ENCODE measurements at places on chromosomes 2 and 18.

GRCh38 chr2:189836644-189837043, 52.4 kb downstream of the PMS1 start:
- DNase-seq, result no peak

DNA sequence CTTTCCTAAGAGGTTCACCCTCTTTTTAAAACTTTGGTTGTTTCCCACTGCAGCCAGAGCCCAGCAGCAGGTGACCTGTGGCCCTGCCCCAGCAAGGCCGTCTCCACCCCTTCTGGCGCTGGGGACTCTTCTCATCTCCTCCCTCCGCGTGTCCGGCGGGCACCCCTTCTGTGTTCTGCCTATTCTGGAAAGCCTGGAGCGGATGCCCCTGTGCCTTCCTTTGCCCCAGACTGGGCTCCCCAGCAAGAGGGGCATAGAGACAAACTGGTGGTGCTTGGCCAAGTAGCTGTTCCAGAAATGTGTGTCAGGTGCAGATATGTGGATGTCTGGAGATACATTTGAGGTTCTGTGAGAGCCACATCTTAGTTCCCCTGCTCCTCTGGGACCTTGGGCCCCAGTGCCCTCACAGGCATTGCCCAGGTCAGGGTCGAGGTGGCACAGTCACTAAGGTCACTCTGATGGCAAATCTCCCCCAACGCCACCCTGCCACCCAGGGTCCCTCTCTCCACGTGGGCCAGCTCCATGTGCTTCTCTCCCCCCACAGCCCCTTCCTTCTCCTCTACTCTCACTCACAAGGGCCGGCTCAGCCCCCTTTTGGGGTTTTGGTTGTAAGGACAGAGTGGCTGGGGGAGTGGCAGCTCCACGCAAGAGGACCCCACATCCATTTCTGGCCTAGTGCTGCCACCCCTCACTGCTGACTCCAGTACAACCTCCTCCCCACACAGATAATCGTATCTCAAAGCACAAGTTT, 35.5 kb upstream of the TAF1B start:
- no peak for DNase-seq

DNA sequence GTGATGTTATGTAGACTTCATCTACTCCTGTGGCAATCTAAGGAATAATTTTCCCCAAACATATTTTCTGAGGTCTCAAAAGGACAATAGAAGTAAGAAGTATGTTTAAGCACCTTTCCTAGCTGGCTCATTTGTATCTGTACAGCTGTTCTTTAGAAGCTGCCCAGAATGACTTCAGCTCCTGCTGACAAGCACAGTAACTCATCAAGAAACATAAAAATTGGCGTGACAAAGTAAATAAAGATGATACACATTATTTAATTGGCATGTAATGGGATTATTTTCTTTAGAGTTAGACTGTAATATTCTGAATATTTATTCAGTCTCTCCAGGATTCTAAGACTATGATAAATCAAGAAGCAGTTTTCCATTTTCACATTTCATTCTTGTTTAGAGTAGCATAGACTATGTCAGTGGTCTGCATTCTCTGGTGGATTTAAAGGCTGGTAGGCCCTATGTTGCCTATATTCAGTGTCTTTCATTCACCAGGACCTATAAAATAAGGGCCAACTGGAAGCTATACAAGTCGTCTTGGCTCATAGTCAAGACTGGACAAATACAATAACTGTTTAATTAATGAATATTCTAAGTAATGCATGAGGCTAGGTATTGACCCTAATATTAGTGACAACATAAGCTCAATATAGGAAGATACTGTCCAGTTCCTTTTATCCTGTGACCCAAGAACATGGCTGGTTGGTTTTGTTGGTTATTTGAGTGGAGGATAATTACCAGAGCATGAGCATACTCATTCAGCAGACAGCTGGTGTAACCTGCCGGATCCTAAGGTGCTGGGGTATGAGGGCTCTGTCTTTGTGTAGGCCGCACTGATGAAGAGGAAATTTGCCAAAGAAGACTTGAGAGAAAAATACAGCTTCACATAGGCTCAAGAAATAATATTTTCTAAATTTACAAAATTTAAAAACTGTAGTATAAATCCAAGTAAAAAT, 107.0 kb downstream of the PDE1A start:
- no peak for DNase-seq

GRCh38 chr18:9494778-9495331, 19.5 kb downstream of the RALBP1 start:
- DNase-seq, result no peak

DNA sequence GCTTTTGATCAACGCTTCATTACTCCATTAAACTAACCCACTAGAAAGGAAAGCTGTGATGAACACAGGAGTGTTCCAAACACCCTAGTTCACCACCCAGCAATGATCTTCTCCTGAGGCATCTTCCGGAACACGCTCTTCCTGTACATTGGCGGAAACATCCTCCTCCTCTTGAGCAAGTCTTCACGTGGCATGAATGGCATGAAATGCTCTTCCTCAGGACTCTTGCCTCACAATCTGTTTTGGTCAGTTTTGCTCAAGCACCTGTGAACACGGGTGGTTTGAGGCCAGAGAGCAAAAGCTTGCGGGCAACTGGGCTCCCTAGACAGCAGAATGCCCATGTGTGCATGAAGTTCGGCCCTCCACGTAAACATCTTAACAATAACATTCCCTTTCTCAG, 734.2 kb upstream of the SALL3 start:
- no peak for DNase-seq

- DNase-seq, result no peak
Observed at GRCh38 chr2:3641181-3641580, 16.8 kb upstream of the ALLC start.

DNA sequence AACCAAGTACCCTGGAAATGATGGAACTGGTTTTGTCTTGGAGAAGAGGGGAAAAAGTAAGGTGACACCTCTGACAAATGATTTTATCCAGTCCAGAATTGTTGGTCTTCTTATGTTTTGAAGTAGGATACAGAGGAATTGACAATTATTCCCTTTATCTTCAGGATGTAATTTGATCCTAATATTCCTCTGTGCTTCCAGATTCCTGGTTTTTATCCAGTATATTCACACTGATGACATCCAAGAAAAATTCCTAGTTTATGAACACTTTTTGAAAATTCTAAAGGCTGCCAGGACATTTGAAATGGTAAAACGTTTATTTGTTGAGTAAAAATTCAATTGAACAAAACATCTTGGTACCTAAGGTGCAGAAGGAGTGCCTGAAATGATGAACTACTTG, 22.2 kb upstream of the ETAA1 start:
- DNase-seq, result no peak

Data from stimulated activated CD4-positive, alpha-beta T cell treated with anti-CD3 and anti-CD28 coated beads, Interleukin-2, amount 100 ng/mL, for 48 hours (primary cell).